ENCODE measurements at places on chromosomes 16 and 17.
A peak's percentile ranks its signal among the peaks of the same experiment; 100 is the strongest.

GRCh38 chr16:65305266-65305959 lies 183.6 kb upstream of the CDH11 start:
- no peak for DNase-seq

DNA sequence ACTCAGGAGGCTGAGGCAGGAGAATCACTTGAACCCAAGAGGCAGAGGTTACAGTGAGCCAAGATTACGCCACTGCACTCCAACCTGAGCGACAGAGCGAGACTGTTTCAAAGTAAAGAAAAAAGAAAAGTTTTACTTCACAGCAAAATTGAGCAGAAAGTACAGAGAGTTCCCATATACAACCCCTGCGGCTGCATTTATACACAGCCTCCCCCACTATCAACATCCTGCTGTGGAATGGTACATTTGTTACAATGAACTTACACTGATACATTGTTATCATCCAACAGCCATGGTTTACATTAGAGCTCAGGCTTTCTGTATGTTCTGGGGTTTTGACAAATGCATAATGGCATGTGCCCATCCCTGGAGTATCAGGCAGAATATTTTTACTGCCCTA lies 2.6 kb upstream of the MTHFSD start:
- DNase-seq, result no peak

DNA sequence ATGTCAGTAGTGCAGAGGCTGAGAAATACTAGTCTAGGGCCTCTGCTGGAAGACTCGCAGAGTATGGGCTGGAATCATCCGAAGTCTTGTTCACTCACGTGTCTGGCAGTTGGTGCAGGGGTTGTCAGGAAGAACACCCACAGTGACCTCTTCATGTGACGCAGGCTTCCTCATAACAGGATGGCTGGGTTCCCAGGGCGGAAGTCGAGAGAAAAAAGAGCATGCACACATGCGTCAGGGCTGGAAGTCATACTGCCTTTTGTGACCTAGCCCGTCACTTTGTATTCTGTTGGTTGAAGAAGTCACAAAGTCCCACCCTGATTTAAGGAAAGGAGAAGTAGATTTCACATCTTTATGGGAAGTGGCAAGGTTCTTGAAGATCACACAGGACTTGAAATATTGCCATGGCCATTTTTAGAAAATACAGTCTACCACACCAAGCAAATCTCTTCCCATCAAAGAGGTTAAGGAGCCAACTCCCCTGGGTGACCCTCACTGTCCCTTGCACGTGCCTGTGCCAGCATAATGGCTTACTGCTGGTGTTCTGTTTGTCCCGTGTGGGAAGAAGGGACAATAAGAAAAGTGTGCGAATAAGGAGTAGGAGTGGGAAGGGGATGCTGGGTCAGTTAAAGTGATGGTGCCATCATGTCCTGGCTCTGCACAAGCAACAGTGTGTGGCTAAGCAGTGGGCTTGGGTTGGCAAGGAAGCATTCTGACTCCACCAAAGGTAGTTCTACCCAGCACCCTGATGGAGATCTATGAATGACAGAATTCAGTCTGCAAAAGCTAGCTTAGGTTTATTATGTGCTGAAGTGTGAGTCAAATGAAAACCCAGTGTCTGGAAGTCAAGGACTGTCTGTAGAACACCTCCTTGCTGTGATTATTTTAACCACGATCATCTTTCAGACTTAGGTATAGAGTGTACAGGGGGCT lies 28.1 kb downstream of the HEATR3 start:
- no peak for DNase-seq

- DNase-seq, result no peak
These were observed 12.5 kb downstream of the ARL2BP start for GRCh38 chr16:57257455-57258070.

- DNase-seq, result no peak
These were observed 17.7 kb downstream of the POLR3E start for GRCh38 chr16:22314661-22315626.

GRCh38 chr17:43389046-43389947 lies 9.5 kb upstream of the ARL4D start:
- peak; percentile 66 for DNase-seq

GRCh38 chr16:49921791-49922456 lies 66.0 kb upstream of the ZNF423 start:
- DNase-seq, result no peak

GRCh38 chr16:4486126-4486893 lies 10.1 kb downstream of the HMOX2 start:
- no peak for DNase-seq

GRCh38 chr16:66658143-66658859 lies 38.2 kb downstream of the CMTM4 start:
- DNase-seq, result no peak

DNA sequence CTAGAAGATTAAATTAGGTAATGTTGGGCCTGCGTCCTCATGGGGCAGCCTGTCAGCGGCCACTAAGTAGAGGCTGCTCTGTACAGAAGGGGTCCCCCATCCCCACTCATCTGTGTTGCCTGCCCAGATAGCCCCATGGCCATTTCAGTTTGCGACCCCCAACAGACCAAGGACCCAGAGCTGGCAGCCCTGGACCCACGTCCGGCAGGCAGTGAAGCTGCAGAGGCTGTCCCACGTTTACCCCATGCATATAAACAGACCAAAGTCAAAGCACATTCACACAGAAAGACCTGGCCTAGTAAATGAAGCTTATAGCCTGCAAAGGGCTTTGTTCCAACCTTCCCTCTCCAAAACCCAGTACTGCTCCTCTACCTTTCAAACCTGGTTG lies 4.6 kb downstream of the PDF start:
- no peak for DNase-seq

- DNase-seq, result no peak
These were observed 98.2 kb upstream of the METRNL start for GRCh38 chr17:82981141-82981730.

- no peak for DNase-seq
These were observed 6.8 kb upstream of the CD300A start for GRCh38 chr17:74459622-74460021.

- DNase-seq, result no peak
These were observed 202.5 kb downstream of the CDH13 start for GRCh38 chr16:82829301-82829700.

DNA sequence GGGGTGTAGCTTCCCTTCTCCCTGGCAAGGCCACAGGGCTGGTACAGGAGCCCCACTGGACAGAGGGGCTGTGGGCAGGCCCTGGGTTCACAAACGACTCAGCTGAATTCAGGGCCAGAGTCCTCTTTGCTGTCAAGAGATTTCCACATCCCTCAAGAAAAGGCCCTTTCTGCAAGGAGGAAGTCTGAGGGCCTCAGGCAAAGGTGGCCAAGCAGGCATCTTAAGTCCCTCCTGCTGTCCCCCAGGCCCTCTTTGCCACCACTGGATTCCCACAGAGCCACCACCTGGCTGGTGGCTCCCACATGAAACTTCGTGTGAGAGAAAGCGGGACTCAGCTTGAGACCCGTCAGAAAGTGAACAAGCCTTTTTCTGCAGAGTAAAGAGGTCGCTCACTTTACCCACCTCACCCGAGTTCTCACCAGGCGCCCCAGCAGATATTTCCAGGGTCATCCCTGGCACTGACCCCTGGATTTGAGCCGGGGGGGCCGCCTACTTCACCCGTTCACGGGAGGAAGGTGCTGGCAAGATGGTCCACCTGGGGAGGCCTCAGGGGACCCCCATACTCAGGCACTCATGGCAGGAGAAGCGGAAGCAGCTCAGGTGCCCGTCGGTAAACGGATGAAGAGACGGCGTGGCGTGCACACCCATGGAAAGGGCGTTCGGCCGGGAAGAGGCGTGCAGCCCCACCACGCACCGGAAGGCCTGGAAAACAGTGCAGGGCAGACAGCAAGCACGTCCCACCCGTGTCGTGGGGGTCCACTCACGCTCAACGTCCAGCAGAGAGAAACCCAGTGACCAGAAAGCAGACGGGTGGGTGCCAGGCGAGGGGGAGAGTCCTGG lies 3.6 kb downstream of the RNF166 start:
- no peak for DNase-seq

DNA sequence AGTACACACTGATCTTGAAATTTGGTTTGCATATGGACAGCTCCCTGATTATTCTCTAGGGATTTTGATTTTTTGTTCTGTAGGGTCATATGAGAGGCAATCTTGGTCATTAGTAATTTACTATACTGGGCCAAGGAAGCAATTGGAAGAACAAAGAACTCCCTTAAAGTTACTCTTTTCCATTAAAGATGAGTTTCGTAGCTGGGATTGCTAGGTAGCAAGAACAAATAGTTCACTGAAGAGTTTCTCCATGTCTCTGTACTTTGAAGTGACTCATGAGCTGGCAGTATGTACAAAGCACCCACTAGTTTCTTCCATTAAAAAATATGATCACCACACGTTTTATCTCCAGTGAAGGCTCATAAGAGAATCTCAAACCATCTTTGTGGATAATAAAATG lies 6.2 kb upstream of the BCAS3 start:
- no peak for DNase-seq

DNA sequence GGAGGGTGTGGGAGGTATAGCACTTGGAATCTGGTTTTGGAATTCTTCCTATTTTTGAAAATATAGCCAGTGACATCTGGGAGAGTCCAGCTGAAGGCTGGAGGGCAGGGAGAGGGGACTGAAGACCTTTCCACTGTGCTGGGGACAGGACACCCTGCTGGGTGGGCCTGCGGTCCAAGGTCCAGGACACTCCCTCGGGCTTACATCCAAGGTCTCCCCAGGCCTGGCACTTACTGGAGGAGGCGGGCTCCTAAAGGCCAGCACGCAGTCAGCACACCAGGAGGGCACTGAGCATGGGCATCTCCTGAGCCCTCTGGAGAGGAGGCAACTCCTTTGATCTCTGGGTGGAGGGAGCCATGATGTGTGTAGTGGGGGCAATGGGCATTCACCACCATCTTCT lies 35.5 kb upstream of the ETV4 start:
- no peak for DNase-seq

- DNase-seq, result no peak
These were observed 24.3 kb downstream of the TAC4 start for GRCh38 chr17:49823614-49824013.

DNA sequence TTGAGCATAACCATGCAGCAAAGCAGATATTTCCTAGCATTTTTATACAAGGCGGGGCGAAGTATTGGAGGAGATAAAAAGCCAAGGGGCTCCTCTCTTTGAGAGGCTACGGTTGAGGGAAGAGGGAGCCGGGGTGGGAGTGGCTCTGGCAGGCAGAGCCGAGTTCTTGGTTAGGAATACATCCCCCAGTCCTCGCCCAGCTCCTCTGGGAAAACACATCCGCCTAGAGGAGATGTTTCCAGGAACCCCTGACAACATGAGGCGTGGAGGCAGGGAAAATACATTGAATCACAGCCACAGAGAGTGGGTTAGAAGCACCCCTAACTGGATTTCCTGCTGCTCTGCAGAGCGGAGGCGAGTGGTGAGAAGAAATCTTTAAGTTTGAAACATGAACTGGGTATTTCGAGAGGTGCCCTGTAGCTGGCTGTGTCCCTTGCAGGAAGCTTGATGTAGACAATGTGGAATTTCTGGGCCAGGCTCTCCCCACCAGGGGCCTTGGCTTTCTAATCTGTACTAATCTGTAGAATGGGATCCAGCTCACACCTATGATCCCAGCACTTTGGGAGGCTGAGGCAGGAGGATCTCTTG lies 27.3 kb downstream of the TTYH2 start:
- no peak for DNase-seq

DNA sequence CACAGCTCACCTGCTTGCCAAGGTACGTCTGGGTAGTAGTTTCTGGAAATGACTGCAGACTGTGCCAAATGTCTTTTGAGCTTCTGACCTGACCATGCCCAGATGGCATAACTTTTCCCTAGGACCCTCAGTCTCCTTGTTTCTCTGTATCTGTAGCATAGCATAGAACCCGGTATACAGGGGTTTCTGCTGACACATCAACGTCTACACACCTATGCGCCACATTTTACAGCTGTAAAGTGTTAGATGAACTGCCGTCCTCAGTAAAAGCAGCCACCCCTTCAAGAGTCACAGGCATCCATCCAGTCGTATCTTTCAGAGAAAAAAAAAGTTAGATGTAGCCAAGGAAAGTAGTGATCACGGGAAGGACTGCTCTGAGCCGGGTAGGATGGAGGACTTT lies 17.4 kb downstream of the KCTD2 start:
- no peak for DNase-seq

DNA sequence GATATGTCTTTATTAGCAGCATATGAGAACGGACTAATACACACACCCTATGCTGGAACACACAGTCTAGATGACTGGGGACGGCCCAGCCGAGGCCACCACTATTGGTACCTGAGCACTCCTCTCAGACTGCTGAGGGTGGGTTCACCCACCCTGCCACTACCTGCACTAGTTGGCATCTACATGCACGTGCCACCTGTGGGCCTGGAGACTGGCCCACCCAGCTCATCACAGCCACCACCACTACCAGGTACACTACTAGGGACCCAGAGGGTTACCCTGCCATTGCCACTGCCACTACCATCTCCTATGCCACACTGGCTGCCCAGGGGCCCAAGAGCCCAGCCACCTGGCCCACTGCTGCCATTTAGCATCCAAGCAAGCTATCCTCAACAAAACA lies 32.5 kb downstream of the MEAK7 start:
- DNase-seq, result no peak

DNA sequence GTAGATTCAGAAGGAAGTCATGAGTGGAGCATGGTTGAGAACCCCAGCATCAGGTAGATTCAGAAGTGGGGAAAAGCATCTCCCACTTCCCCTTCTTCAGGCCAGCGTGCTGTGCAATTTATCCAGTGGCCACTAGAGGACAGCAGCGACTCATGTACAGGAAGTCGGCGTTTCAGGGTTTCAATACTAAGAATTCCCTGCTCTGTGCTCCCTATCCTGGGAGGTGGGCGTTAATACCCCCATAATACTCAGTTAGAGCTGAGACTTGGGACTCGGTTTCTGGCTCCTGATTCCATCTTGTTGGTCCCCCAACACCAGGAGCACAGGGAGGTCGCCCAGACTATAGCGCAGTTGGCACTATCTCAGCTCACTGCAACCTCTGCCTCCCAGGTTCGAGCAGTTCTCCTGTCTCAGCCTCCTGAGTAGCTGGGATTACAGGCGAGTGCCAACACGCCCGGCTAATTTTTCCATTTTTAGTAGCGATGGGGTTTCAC lies 75.3 kb upstream of the AMZ2 start:
- no peak for DNase-seq

GRCh38 chr16:85006639-85007038 lies 4.7 kb downstream of the ZDHHC7 start:
- DNase-seq, result no peak

DNA sequence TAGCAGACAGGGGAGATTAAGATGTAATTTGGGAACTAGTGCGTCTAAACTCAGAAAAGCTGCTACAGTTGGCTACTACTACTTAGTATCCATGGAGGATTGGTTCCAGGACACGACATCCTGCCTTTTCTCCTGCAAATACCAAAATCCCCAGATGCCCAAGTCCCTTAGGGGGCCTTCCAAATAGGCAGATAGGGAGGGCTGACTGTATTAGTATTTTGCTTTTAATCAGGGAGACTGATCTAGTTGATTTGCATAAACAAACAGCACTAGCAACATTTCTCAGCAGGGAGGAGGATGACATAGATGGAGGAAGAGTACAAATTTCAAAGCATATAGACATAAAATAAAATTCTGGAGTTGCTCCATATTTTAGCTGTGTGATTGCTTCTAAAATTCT lies 621.6 kb upstream of the GOT2 start:
- no peak for DNase-seq
